Upper lobe of left lung (tissue), 6 donors: ENCODE measurements at places on chromosomes 2 and 18. TPM values are rescaled to one million over a fixed set of nuclear protein-coding genes. Genes with fewer than 3 reads are reported as not detected.

DNA sequence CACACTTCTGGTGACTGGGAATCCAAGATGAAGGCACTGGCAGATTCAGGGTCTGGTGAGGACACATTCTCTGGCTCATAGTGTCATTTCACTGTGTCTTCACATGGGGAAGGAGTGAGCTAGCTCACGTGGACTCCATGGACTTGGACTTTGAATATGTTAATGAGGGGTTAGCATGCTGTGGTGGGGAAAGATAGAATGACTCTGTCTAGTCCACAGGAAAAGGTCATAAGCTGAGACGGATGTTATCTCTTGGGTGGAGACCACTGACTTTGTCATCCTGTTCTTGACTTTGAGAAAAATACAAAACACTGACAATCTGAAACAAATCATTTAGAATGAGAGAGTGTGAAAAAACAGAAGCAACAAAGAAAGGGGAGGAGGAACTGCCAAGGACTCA is 145.9 kb downstream of the PIK3C3 start:
- DNase-seq, result no peak

DNA sequence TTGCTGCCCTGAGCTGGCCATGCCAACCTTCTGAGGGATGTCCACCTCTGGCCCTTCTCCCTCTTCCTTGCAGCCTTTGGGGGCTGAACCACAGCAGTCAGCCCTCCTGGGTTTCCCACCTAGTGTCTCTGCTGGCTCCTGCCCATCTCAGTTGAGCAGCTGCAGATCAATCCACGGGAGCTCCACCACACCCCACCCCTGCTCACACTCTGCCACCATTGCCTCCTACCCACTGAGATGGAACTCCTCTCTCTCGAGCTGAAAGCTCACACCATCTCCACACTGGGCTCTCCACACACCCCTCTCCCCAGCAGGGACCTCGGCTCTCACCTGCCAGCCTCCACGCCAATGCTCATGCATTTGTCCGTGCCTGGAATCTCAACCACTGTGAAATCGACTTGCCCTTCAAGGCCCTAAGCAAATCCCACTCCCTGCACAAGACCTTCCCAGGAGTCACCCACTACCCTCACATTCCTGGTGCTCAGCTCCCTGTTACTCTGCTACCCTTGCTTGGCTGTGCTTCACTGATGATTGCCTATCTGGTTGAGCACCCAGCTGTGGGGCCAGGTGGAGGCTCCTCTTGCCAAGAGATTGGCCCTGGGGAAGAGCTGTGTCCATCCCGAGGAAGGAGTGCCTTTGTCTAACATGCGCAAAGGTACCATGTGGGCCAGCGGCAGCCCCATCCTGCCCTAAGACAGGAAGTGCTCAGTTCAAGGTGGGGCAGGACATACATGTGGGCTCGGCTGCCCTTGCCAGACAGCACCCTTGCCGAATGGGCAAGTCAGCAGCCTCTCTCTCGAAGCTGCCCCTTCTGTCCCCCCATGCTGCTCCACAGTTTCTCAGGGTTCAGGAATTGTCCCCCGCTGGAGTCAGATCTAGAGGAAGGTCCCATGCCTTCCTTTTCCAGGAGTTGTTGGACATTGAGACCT is 208.7 kb downstream of the CYP26B1 start:
- DNase-seq, result no peak

DNA sequence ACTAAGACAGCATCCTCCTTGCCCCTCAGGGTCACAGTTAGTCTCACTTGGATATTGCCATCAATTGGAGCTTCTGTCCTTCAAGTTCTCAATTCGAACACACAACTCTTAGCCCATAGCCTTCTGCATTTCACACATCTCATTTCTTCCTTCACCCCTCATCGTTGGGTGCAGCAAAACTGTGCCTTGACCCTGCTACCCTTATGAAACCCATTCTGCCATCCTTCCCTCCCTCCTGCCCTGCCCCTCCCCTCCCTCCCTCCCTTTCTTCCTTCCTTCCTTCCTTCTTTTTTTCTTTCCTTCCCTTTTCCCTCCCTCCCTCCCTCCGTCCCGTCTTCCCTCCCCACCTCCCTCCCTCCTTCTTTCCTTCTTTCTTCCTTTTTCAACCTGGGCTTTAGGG is 80.7 kb upstream of the CYRIA start:
- no peak for DNase-seq

GRCh38 chr2:29022679-29023078 is 41.6 kb downstream of the TOGARAM2 start:
- DNase-seq, result no peak

GRCh38 chr2:213818436-213818835 is 534.2 kb downstream of the SPAG16 start:
- no peak for DNase-seq

Gene PSD4
- 101 TPM for total RNA-seq

Gene RGPD3
- total RNA-seq, result 0.13 TPM
